ENCODE measurements at places on chromosomes 2 and 18.

DNA sequence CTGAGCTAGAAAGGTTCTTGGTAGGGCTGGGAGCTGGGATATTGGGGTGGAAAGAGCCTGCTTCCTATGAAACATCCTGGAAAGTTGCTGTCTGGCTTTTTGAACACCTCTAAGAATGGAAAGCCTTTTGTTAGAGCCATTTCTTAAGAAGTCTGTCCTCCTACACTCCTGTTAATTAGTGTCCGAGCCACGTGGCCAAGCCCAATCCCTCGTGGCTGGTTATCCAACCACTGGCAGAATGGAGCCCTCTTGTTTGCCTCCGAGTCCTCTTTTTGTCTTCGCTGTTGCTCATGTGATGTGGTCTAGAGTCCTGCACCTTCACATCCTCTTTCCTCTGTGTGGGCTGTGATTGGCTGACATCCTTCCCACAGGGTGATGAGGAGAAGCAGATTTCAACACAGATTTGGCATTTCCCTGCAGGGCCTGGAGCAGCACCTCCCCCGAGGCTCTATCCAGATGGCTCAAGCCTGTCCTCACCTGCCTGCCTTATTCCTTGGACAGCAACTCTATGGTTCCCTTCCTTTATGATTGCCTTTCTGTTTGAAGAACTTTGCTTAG is 8.2 kb upstream of the TOGARAM2 start:
- DNase-seq: no peak

- no peak for DNase-seq
Measured at GRCh38 chr2:190792956-190793888, 87.4 kb upstream of the GLS start.

DNA sequence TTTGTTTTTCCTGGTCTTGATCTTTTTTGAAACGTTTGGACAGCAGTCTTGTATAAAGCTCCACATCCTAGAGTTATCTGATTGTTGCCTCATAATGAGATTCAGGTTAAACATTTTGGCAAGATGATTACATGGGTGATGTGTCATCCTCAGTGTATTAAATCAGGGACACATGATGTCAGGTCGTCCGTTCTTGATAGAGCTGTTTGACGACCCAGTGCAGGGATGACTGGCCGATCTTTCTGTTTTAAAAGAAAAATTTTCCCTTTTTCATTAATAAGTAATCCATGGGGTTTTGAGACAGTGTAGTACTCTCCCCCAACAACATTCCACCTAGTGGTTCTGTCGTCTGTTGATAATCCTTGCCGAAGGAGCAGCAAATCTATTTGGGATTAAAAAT is 44.5 kb upstream of the SERPINB2 start:
- DNase-seq: no peak

GRCh38 chr2:166494140-166494624 is at the start of gene SCN7A:
Gene SCN7A, minus strand, starts transcription at chr2:166494249. Its CDS starts 16,553 bp downstream, at chr2:166477696.
- DNase-seq: peak; percentile 26

GRCh38 chr2:30188292-30188691 is 41.5 kb downstream of the YPEL5 start:
- no peak for DNase-seq

GRCh38 chr2:231332872-231333500 is 62.5 kb upstream of the B3GNT7 start:
- peak; percentile 67 for DNase-seq

DNA sequence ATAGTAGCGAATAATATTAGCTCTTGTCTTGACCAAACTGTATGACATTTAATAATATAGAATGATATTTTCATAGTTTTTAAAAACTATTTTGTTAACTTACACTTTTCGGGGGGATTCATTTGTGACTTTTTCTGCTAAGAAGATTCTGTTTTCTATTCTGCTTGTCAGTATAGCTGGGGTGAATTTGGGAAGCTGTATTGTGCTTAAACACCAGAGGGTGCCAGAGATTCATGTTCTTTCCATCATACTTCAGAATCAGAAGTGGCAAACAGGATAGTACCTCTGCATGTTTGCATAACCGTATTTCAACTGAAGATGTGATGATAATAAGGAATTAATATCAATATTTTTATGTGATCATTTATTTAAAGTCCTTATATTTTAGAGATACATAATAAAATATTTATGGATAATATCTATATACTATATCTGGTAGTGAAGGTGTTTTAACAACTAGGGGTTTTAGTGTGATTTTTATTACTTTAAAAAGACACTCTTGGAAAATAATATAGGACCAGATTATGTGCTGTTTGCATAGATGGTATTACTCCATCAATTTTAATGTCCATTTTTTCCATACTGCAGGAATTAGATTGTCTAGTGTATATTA is 81.0 kb downstream of the TAF4B start:
- peak; percentile 65 for DNase-seq

- no peak for DNase-seq
Measured at GRCh38 chr18:68376926-68377325, 338.0 kb downstream of the TMX3 start.

DNA sequence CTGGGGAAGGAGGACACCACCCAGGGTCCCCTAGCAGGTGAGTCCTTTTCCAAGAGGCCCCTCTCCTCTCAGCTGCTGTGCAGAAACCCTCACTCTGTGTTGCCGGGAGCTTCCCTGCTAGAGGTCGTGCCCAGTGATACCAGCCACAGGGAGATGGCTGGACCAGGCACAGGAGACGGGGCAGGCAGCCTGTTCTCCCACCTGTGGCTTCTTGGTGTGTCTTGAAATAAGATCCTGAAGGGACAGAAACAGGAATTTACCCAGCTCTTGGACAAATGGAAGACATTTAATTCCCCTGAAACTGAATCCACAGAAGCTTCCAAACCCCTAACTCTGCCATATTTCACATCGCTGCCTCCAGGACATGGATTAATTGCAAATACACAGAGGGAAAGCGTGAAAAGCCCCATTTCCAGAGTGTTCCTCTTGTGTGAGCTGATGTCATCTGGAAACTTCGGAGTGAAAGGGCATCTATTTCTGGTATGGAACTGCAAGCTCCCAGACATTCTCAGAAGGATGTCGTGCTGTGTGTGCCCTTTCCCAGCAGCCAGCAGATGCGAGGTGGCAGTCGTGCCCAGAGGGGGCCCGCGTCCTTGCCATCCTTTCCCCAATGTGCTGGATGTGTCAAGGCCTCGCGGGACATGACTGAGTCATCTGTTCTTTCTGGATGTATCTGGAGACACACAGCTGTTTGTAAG is 177.7 kb downstream of the SEPTIN10 start:
- DNase-seq: no peak

DNA sequence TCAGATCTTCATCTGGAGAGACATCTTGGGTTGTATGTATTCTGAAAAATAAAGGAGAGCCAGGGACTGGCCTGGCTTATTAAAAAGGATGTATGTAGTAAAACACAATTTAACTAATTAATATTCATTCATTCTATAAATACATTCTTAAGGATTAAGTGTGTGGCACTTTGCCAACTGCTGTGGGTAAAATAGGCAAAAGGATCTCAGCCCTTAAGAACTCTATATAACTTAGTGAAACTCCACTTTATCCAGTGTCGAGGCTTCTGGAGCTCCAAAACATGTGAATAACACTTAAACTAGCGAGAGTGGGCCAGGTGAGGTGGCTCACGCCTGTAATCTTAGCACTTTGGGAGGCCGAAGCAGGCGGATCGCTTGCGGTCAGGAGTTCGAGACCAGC is 7.7 kb upstream of the STK39 start:
- DNase-seq: no peak

DNA sequence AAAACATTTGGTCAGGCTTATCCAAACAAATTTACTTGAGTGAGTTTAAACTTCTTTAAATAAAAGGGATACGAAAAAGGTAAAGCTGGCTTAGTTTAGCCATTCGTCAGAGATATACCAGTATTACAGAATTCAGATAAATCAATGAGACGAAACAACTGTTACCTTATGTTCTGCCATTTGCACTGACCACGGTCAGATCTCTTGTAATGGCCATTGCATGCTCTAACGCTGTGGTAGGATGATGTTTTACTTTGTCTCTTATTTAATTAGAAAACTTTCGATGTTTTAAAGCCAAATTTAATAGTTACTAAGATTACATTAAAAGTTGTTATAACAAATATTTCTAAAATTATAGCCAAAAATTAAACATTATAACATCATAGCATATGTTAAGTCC is 1.5 kb downstream of the C18orf54 start:
- DNase-seq: peak; percentile 27

DNA sequence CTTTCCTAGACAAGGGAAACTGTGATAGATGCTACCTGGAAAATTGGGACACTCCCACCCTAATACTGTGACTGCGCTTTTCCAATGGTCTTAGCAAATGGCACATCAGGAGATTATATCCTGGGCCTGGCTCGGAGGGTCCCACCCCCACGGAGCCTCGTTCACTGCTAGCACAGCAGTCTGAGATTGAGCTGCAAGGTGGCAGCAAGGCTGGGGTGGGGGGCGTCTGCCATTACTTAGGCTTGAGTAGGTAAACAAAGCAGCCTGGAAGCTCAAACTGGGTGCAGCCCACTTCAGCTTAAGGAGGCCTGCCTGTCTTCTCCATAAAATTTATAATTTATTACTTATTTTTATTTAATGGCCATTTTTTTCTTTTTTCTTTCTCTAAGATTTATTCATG is 802.1 kb upstream of the SLC39A10 start:
- DNase-seq: no peak

DNA sequence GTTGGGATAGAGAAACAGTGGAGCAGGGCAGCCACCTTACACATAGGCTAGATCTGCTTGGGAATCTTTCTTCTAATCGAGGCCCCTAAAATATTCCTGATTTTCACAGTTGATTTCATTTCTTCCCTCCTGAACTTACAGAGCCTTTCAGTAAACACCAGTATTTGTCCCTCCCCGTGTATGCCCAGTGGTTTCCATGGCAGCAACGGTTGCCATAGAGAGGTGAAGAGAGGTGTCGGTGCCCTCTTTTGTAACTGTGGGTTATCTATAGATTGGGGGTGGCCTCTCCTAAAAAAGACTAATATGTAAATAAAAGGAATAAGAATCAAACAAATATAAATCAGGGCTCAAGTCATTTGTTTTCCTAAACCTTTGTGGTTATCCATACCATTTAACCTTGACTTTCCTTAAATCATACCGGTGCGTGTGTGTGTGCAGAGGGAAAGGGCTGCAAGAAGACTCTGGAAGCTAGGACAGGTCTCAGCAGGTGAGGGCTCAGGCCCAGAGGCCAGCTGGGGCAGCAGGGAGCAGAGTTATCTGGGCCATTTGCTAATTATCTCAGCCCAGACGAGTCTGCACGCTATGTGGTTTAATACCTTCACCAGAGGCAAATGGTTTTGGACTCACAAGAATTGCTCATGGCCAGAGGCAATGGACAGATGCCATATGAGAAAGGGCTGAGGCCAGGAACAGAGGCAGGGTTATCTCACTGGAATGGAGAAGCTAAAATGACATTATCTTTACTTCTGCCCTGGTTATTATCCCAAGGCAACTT is 35.5 kb downstream of the LIPG start:
- peak; percentile 14 for DNase-seq

DNA sequence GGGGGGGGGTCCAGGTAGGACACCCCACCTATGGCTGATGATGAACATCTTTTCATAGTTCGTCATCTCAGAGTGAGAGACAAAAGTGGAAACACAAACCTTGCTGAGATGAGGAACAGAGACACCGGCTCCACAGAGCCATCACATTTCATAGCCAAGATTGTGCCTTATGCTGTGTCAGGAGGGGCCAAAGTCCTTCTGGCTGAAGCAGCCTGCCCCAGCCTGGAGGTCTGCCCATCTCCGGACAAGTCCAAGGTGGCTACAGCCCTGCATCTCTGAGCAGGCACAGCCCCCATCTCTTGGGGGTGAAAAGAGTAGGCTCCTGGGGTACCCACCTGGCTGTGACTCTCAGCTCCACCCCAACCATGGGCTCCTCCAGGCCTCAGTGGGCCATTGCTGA is 70.3 kb downstream of the ZBTB7C start:
- DNase-seq: no peak

GRCh38 chr2:9806656-9807055 is 36.6 kb upstream of the TAF1B start:
- DNase-seq: no peak

DNA sequence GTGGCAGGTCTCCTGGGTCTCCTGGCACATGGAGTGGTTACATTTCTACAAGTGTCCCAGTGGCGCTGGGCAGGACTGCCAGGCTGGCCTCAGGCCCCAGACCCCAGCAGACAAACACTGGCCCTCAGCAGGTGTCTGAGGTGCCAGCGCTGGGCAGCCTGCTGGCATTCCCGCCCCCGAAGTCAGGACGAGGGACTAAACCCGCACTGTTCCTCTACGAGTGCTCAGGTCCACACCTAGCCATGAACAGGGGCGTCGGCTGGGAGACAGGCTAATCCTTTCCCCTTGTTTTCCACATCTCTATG is 12.8 kb downstream of the SNED1 start:
- no peak for DNase-seq
